ENCODE measurements at places on chromosomes 4 and X. TPM values are rescaled to one million over a fixed set of nuclear protein-coding genes. Genes with fewer than 3 reads are reported as not detected.

DNA sequence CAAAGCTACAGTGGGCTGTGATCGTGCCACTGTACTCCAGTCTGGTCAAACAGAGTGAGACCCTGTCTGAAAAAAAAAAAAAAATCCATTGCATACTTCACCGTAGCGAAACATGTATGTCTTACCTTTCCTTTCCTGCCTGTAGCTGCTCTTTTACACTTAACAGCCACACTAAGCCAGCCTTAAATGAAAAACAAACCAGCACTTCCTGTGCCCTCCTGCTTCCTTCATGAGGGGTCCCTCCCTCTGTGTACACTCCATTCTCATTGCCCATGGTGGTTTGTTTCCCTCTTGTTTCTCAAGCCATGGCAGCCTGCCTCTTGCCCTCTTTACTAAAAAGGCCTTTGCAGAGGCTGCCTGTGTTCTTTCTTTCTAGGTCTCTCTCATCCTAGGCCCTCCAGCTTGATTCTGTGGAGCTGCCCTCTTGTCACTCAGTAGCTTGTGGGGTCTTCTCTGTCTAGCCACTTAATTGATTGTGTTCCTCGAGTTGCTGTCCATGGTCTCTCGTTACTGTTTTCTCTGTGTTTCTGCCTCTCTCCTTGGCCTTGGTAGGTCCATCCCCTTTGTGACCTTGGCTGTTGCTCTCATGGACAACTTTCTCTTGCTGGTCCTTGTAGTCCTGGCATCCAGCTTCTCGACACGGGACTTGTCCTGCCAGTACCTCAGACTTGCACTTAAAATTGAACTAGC lies 52.1 kb upstream of the MSANTD1 start:
- DNase-seq, result no peak

GRCh38 chr4:175447016-175447415 lies 365.0 kb downstream of the GPM6A start:
- no peak for DNase-seq

Gene ABCG2
- 8.0 TPM for total RNA-seq

Gene PCYT1B
- total RNA-seq, result 0.25 TPM

Gene BMX
- 1.7 TPM for total RNA-seq

GRCh38 chr4:71533121-71533520 lies 194.3 kb downstream of the SLC4A4 start:
- DNase-seq, result no peak

DNA sequence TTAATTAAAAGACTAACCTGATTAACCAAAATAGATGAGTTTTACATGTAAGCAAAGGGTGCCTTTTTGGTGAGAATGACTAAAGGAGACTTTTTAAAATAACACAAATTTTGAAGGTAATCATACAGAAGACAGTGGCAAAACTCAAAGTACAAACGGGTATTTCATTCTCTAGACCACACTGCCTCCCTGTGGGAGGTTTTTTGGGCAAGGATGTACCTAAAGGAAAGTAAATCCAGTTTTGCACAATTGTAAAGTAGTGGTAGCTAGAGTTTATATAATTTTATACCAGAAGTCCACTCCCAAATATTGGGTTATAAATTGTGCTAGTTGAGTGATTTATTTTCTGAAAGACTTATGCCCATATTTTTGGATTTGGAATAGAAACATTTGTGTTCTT lies 201.0 kb downstream of the PAPSS1 start:
- no peak for DNase-seq

Gene MAGEB2
- not detected for total RNA-seq

- DNase-seq, result no peak
These were observed 678 bp downstream of the BMP3 start for GRCh38 chr4:81030981-81031791.

- DNase-seq, result no peak
These were observed 402.4 kb upstream of the NDST4 start for GRCh38 chr4:115515772-115516171.

GRCh38 chr4:567457-568350 lies 8.4 kb downstream of the TMEM271 start:
- DNase-seq, result no peak

Gene RHOXF2
- not detected for total RNA-seq

DNA sequence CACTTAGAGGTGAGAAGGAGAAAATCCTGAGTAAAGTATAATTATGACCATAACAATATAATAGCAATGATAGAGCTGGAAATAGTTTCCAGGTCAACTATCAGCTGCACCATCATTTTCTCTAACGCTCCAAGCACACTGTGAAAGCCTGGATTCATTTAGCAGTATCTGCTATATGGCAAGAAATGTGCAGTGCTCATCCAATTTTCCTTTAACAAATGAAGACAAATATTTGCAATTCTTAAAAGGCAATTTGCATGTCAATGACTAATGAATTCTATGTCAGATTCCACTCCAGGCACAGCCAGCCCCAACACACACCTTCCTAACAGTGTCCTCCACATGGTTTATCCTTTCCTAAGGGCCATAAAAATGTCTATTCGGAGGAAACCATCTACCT lies 12.7 kb downstream of the PRSS12 start:
- DNase-seq, result no peak

Gene FAM13A
- total RNA-seq, result 52.4 TPM

GRCh38 chrX:68807818-68808217 lies 21.0 kb upstream of the EFNB1 start:
- DNase-seq, result no peak

DNA sequence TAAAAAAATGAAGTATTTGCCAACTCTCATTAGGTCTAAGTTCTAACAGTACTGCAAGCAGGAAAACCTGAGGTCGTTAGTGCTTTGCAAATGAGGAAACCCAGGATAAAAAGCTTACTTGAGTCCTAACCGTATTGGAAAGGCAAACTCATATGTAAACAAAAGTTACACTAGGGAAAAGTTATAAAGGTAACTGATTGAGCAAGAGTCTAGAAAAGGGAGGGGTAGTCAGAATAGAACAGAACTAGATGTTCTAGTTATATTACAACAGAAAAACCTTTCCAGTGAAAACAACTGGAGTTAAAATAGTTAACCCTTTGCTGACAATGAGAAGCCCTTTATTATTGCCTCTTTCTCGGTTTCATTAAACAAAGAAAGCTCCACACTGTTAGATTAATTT lies 66.4 kb upstream of the MAOA start:
- no peak for DNase-seq

Gene GIMD1
- not detected for total RNA-seq

Gene TRAM1L1
- 1.2 TPM for total RNA-seq

Gene ACE2
- 76.3 TPM for total RNA-seq

- no peak for DNase-seq
These were observed 413.2 kb downstream of the FGF13 start for GRCh38 chrX:138298268-138298667.

Gene EMD
- 57.7 TPM for total RNA-seq

DNA sequence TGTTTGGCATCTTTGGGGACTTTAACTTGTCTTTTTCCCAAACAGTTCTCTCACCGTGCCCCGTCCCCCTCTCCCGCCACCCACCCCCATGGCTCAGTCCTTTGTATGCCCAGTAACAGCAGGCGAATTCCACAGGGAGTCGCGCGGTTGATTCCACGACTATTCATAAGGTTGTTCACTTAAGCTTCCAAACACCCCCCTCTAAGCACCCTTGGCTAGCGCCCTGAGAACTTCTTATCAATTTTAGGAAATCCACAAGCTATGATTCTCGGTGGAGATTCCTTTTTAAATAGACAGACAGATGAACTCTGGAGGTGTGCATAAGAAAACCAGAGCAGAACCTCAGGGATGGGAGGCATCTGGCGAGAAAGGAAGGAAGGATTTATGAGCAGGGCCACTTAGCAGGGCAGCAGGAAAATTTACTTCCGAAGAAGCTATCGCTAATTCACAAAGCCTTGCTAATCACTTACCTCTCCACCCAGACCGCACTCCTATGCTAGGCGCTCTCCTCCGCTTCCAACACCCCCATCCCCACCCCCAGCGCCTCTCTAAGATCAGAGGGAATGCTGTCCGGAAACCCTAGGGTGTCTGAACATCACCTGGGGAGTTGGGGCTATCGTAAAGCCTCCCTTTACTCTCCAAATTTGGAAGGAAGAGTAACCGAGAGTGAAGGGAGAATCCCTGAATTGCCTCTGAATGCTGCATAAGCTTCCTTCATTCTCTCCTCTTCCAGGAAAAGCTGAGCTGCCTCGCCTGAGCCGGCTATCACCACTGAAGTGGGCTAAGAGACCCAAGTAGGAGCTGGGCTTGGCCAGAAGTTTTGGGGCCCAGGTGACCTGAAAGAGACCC lies 1.7 kb downstream of the UNC5C start:
- DNase-seq, result no peak

DNA sequence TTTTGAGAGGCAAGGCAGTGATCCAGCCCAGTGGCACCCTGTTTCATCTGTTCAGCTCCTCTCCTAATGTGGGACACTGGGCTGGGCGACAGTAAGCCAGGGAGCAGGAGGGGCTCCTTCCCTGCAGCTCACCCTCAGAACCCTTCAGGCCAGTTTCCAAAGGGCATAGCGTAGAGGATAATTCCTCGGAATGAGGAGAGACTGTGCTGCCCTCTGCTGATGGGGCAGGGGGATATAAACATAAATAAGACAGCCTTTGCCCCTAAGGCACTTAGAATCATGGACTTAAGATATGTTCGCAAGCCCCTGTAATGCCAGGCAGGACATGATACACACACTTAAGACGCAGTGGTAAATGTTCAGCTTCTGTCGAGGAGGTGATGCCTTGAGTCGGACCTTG lies 27.9 kb upstream of the ZNF185 start:
- no peak for DNase-seq

DNA sequence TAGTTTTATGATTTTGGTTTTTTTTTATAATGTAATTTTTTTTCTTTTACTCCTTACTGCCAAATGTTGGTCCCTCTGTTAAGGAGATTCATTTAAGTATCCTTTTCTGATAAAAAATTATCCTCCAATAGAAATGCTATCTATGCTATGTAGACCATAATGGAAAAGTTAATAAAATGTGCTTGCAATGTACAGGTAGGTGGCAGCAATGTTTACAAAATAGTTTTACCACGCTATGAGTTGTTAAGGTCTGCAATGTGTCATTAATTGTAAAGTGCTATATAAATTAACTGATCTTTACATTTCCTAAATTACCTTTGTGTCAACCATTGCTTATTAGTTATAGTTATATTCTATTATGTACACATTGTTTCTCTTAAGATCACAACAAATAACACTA lies 3.8 kb upstream of the CENPC start:
- DNase-seq, result no peak

- no peak for DNase-seq
These were observed 83.6 kb downstream of the NBDY start for GRCh38 chrX:56812515-56813105.

DNA sequence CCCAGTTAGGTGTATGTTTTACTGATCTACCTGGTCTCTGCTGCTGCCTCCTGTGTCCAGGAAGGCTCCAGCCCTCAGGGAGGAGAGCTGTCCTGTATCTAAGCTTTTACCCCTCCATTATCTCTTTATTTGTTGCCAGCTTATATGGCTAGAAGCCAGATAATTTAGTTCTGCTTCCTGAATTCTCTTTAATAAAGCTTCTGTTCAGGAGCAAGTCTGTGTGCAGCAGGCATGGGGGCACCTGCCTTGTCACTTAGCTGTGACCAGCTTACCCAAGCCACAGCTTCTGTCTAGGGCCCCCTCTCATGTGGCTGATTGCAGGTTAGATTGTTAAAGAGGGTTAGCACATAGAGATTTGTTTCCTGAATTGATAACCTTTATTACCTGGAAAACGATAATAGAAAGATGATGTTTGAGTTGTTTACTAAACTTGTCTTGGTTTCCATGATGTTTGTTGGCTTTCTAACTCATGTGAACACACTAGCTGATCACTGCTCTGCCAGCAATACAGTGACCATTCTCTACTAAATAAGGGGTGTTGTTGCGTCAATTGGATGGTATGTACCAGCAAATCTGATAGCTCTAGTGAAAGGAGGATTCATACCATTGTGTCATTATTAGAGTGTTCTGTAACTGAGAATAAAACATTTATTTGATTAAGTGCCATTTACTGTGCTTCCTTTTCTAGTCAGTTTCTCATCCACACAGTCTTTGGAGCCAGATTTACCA lies 189.8 kb upstream of the ANK2 start:
- no peak for DNase-seq

Gene CYTL1
- total RNA-seq, result 1.1 TPM

DNA sequence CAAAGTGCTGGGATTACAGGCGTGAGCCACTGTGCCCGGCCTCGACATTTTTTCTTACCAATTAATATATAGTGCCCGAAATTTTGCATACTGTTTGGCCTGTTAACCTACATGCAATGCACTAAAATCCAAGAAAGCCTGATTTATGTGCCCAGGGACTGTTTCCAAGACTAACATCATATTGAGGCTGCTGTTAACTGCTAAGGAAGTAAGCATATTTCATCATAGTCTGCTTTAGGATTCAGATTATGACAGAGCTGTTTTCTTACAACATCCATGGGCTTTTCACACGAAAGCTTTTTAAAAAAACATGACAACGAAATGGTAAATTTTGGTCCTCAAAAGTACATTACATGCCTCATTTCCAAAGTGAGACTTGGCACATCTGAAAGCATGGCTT lies 84.4 kb downstream of the STOX2 start:
- no peak for DNase-seq

DNA sequence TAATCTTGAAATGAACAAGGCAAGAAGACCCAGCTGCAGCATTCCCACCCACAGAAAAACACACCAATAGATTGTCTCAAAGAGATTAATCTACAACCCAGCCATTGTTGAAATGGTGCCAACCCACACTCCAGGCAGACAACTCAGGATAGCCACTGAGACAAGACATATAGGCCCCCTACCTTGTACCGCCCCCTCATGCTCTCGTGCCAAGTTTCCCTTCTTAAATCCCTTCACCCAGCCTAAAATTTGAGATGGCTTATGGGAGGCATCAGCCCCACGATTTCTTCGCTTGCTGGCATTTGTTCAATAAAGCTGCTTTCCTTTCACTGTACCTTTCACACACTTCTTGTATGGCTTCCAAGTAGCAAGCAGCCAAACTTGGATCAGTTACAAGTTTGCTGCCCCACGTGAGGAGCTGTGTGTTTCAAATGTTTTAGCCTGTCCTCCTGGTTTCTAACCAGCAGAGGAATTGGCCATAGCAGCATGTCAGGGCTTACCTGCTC lies 1754.1 kb downstream of the C4orf33 start:
- DNase-seq, result no peak

GRCh38 chrX:19030805-19031204 lies 46.9 kb upstream of the PHKA2 start:
- DNase-seq, result no peak

DNA sequence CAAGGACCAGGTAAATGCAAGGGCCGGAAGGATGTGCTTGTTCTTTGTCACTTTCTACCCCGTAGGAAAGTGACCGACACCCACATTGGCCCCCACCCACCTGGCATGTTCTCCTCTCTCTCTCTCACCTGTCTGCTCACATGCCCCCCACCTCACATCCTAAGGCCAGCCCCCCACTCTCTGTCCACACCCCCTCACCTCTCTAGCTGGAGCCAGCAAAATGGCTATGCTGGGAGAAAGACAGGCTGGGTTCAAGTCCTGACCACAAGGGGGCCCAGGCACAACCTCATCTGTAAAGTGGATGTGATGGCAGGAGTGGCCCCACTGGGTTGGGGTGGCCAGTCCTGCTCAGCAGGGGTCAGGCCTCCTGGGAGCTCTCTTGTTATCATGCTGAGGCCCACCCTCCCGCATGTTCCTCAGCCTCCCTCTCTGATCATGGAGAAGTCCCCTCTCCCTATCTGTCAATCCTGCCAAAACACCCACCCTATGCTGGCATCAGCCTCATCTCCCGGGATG lies 1.7 kb upstream of the PPP2R2C start:
- DNase-seq, result peak; percentile 14

Gene MAGEA4
- not detected for total RNA-seq

Gene ADH4
- total RNA-seq, result 3.1 TPM

Gene SSX4
- total RNA-seq, result not detected

Gene FANCB
- total RNA-seq, result 1.3 TPM

Measured in omental fat pad (tissue), 4 donors.